ENCODE measurements at places on chromosomes 2 and 18.
A peak's percentile ranks its signal among the peaks of the same experiment; 100 is the strongest.

DNA sequence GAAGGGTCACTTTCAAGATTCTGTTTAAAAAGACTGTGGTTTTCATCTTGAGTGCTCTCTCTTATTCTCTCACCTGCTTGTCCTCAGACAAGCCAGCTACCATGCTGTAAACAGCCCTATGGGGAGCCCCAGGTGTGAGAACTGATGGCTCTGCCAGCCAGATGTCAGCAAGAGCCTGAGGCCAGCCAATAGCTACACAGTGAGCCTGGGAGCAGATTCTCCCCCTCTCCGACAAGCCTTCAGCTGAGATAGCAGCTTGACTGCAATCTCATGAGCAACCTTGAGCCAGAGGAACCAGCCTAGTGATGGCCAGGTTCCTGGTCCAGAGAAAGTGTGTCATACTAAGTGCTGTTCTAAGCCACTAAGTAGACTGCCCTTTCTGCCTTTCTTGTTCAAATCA lies 272.1 kb downstream of the NAPG start:
- no peak for DNase-seq

- no peak for DNase-seq
Observed at GRCh38 chr2:47003641-47004427, 88.2 kb upstream of the MCFD2 start.

GRCh38 chr2:30871440-30871839 lies 64.2 kb upstream of the CAPN13 start:
- no peak for DNase-seq

GRCh38 chr2:205714058-205714776 lies 31.9 kb downstream of the NRP2 start:
- no peak for DNase-seq

GRCh38 chr2:233012301-233012971 lies 620 bp downstream of the NGEF start:
- no peak for DNase-seq

DNA sequence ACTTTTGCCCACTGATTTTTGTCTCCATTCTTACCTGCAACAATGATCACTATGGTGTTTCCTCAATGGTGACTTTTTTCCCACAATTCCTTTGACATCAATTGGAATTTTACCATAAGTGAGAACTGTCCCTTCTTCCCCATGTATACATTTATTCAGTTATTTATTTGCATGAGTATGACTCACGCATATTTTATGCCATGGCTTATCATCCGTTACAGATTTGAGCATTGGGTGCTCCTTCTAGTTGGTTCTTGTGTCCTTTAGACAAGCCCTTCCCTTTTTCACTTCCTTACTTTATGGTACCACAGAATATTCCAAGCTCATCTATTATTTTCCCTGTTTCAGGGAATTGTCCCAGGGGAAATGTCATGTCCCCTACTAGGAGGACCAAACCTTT lies 7.6 kb downstream of the COX5B start:
- DNase-seq, result no peak

GRCh38 chr18:7512348-7512747 lies 54.8 kb upstream of the PTPRM start:
- no peak for DNase-seq

DNA sequence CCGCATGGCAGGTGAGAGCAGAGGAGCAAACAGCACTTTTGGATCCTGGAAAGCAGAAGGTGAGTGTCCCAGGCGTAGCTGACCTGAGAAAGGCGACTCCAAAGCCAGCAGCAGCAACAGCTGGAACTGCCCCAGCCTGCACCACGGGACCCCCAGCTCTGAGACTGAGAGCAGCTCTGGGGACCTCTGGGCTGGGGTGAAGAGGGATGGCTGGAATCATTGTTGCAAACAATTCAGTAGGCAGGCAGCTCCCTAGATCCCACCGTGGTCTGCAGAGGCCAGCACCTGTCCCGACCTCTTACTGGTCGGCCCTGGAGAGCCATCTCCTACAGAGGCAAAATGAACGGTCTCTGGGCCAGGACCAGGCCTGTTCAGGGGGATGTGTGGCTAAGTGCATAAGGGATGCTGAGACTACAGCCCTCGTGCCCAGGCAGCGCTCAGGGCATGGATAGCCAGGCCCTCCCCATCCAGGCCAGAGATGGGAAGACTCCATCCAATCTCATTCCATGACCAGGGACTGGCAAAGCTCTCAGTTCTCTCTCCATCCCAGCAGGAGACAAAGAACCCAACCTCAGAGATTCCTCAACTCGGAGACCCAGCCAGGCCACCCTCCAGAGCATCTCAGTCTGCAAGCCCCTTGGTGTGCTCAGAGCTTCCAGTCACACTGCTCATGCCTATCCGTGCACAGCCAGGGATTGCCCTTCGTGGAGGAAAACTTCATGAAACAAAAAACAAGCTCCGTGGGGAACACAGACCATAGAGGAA lies 38.2 kb upstream of the ALPP start:
- no peak for DNase-seq

GRCh38 chr2:32496662-32497061 lies 131.2 kb upstream of the TTC27 start:
- no peak for DNase-seq

GRCh38 chr2:70905443-70906421 lies 30.0 kb upstream of the ATP6V1B1 start:
- no peak for DNase-seq

DNA sequence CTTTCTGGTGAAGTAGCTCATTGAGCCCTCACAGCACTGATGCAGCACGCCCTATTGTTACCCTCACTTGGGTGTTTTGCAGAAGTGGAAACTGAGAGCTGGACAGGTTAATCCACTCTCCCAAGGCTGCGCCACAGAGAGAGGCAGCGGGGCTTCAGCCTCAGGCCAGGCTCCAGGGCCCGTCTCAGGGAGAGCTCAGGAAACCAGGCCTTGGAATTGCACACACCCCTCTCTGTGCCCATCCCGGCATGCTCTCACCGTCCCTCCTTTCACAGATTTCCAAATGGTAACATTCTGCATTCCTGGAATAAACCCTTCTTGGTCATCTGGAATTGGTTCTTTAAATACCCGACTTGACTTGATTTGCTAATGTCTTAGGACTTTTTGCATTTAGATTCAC lies 51.5 kb downstream of the TWIST2 start:
- DNase-seq, result no peak

GRCh38 chr2:23436346-23437098 lies 51.5 kb downstream of the KLHL29 start:
- DNase-seq, result no peak

GRCh38 chr2:130986890-130987493 lies 106.3 kb downstream of the FAM168B start:
- no peak for DNase-seq

- DNase-seq, result no peak
Observed at GRCh38 chr2:235155163-235155562, 203.3 kb downstream of the SH3BP4 start.

GRCh38 chr2:159114835-159115234 lies 146.4 kb downstream of the TANC1 start:
- no peak for DNase-seq

DNA sequence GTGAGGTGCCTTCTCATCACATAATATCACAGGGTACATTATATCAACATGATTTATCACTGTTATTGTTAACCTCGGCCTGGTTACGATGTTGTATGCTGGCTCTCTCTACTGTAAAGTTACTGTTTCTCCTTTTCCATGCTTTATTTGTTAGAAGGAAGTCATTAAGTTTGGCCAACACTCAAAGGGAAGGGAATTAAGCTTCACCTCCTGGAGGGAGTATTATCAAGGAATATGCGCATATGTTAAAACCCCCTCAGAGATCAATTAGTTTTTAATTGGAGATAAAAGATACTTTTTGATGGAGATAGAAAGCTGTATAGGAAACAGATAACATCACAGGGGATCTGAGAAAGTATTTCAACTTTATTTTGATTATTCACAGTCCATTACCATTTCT lies 221.6 kb downstream of the DLGAP1 start:
- no peak for DNase-seq

DNA sequence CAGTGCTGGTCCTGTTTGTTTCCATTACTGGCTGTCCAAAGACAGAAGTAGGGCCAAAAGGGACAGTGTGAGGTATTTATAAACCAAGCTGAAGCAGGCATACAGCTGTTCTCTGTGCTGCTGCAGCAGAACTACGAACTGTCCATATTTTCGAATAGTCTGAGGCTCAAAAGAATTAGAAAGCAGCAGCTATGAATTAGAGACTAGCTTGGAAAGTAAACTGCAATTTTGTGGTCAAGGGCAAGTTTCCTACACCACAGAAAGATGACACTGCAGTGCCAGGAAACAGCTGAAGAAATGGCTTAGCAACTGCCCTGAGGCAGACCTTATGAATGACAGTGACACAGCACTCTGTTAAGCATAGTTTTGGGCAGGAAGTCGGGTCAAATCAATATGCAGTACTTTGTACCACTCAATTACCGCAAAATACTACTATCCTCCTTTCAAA lies 125.3 kb downstream of the TMEM131 start:
- peak; percentile 34 for DNase-seq

- DNase-seq, result no peak
Observed at GRCh38 chr2:237603718-237604362, 13.3 kb upstream of the RAB17 start.

DNA sequence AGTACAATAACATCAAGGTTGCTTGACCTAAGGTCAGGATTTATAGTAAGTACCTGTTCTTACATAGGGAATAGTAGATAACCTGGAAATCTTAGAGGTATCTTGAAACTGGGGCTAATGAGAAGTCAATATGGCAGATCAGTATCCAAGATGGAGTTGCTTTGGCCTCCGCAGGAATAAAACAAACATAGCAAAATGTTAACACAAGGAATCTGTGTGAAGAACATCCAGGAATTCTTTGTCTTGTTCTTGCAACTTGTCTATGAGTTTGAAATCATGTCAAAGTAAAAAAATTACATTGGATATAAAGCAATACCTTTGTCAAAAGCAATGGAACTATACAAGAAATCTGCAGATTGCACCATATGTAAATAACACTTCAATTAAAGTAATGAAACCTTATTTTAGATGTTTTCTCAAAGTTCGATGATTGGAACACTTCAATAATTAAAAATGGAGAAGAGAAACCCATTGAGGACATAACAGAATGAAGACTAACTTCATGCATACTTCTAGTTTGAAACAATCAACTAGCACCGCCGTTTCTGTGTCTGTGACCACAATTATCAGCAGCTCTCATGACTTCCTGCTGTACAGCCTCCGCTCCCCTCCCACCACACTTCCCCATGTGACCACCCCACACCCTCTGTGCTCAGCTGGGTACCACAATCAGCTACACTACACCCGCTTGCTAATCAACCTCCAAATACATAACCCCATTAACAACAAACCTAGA lies 27.6 kb downstream of the C2orf76 start:
- DNase-seq, result peak; percentile 80

DNA sequence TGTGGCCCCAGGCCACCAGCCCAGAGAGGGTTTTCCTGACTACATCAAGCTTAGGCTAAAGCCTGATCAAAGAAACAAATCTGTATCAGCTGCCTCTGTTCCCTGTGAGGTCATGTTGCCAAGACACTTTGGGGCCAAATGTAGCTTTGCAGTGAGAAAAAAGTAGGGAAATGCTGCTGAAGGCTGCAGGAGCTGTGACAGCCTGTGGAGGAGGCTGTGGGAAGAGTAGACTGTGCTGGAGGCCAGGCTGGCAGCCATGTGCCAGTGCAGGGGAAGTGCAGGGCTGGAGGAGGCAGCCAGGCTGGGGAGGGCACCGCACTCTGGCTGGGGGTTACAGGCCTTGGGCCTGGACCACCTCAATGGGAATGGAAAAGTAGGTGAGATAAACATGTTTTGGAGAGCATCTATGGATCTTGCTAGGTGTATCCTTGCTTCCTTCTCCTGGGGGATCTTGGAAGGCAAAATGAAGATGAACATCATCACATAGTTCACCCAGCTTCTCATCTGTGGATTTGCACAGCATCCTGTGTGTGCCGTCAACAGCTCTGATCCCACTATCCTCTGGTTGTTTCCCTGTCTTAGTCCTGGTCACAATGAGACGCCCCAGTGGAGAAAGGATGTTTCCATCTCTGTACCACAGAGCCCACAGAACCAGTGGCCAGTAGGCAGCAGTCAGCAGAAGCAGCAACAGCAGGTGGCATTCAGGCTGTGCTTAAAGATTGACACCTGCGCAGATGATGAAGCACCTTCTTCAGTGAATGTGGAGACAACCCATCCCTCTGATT lies 103.8 kb upstream of the COPS8 start:
- DNase-seq, result no peak

DNA sequence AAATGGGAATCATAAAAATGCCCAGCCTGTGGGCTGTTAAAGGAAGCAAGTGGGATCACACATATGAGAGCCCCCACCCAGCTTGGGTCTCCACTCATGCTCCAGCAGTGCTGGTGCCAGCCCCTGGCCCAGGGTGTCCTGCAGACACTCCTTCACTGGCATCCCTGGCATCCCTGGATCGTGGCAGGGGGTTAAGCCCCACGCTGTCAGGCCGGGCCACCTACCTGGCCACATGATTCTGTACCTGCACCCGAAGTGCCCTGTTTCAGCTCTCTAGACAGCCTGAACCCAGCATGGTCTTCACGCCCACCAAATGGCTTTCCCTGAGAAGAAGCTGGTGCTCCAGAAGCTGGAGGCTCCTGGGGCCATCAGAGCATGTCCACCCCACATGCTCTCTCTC lies 137.4 kb downstream of the INHBB start:
- DNase-seq, result no peak

- no peak for DNase-seq
Observed at GRCh38 chr18:76948345-76948744, 126.0 kb downstream of the ZNF236 start.

DNA sequence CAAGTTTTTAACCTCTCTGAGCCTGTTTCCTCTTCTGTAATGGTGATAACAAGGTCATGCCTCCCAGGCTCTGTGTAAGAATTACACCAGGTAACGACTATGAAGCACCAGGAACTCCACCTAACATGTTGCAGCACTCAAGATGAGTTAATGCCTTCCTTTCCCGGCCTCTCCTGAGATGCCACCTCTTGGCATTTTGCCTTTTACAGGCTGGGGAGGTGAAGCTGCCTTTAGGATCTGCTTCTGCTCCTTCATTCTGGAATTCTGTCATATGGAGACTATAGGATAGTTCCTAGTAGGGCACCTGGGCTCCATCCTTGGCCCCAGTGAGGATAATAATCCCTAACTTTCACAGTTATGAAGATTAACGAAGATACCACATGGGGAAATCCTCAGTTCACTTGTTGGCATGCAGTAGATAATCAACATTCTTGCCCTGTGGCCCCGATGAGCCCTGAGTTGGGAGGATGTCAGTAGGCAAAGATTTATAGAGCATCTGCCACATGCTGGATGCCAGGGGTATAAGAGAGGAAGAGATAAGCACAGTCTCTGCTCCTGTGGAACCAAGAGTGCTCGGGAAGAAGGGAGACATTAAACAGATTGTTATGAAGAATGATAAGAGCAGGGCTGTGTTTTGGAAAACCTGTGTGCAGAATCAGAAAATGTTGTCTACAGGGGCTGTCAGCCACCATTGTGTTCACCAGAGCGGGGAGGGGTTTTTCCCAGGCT lies 43.9 kb upstream of the KCNF1 start:
- DNase-seq, result no peak

GRCh38 chr2:69237070-69237670 lies 149.9 kb downstream of the GFPT1 start:
- no peak for DNase-seq

All from erythroblast (primary cell).